ENCODE measurements at places on chromosomes 7 and 10.

DNA sequence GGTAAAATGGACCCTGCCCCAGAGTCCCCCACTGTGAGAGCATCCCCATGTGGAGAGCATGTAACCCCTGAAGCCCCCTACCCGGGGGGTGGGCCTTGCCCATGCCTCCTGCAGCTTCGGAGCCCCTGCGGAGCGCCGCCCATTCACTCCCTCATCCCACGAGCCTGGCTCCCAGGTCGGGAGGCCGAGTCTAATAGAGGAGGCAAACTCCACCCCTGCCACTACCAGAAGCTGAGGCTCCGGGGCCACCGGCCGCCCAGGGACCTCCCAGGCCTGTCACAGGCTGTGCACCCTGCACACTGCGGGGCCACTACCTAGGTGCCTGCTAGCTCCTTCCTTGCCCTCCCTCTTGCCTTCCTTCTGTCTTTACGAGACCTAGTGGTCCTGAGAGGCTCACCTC is 17.4 kb downstream of the WDR86 start:
- DNase-seq, result peak; percentile 37

- no peak for DNase-seq
Observed at GRCh38 chr7:4683043-4683883, 1.2 kb downstream of the FOXK1 start.

GRCh38 chr10:33817605-33818004 is 483.1 kb upstream of the NRP1 start:
- no peak for DNase-seq

GRCh38 chr7:130841416-130841815 is 107.4 kb upstream of the KLF14 start:
- DNase-seq, result no peak

GRCh38 chr7:29254591-29254990 is 60.0 kb downstream of the CHN2 start:
- no peak for DNase-seq

- DNase-seq, result no peak
Observed at GRCh38 chr10:16987976-16988610, 141.5 kb downstream of the CUBN start.

DNA sequence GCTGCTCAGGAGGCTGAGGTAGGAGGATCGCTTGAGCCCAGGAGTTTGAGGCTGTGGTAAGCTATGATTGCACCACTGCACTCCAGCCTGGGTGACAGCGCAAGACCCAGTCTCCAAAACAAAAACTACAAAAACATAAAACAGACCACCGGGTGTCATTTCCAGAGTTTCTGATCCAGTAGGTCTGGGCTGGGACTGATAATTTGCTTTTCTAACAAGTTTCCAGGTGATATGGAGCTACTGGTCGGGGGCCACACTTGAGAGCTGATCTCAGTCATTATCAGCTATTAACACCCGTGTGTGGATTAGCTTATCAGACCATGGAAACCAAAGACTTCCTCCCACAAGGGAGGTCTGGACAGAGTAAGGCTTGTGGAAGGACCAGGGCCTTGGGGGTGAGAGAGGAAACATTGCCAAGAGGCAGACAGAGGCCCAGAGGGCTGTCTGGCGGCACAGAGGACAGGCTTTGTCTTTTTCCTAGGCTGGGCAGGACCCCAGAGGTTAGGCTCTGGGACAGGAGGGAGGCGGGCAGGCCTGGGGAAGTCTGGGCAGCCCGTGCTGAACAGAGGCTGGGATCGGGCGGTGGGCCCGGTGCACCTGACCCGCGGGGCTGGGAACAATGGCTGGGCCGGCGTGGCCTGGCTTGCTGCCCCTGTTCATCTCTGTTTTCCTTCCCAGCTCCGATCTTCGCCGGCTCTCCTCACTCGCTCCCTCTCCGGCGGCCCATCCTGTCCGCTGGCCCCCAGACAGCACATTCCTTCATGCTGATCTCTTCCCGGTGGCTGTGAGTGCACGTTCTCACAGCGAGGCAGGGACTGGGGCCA is 25.2 kb downstream of the TMEM270 start:
- peak; percentile 47 for DNase-seq

GRCh38 chr7:1673581-1674118 is 3.6 kb downstream of the ELFN1 start:
- peak; percentile 61 for DNase-seq

GRCh38 chr7:73504017-73504416 is 18.1 kb downstream of the BAZ1B start:
- DNase-seq, result no peak

DNA sequence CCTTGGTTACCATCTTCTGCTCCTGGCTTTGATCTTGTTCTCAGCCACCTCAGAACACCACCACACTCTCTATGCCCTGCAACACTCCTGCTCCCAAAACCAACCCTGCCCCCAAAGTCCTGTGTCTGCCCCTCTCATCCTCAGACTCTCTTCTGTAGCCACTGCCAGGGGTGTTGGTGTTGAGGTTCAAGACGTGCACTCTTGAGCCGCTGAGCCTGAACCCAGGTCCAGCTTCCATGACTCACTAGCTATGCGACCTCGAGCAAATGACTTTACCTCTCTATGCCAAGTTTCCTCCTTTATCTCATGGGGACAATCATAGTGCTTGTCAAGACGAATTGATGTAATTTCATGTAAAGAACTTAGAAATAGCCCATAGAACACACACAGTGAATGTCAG is 840 bp upstream of the ATP6V0A4 start:
- no peak for DNase-seq

DNA sequence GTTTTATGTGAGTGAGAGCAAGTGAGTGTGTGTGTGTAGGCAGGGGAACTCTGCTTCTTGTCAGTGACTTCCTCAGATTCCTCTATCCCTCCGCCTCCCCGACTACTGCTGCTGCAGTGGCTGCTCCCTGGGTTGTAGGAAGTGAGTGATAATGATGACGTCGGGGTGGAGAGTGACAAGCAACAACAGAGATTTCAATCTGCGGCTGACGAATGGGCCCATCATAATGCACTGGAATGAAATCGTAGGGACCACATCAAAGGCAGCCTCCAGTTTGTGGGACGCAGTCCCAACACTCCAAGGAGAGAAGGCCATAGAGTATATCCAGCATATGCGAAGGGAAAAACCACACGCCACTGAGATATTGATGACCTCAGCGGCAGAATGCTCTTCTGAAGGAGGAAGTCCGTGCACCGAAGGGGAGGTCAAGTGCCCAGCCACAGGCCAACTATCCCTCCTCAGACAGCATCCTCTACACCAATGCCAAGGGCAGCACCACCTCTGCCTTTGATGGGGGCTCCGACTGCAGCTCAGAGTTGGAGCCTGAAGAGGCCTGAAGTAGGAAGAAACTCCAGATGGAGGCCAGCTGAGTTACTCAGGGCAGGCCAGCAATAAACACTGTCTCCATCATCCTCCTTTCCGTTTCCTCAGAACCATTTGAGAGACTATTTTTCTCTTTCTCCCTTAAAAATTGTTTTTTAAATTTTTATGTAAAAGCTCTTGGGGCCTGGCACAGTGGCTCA is 11.3 kb upstream of the STMP1 start:
- no peak for DNase-seq

- DNase-seq, result peak; percentile 69
Observed at GRCh38 chr7:76069238-76069638, 21.3 kb downstream of the MDH2 start.

GRCh38 chr10:114552050-114552449 is 106.0 kb downstream of the ABLIM1 start:
- DNase-seq, result no peak

GRCh38 chr10:30834651-30835050 is 197.0 kb downstream of the ZNF438 start:
- DNase-seq, result no peak

DNA sequence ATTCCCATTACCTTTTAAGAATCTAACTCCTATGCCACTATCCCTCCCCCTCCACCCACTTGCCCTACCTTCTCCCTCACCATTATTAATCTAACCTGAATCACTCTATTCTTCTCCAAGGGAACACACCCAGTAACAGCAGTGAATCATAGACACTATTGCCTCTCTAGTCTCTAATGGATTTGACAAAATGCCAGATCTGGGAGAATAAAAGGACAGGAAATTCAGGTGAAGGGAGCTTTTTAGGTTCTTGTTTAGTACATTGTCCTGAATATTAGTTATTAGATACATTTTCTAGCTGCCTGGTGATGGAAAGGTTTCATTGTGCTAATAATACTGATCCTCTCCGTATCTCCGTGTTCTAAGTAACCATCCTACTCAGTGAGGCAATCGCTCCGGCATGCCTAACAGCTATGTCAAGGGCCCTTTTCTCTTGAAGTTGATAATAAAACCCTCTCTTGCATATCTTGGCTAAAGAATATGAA is 4.1 kb upstream of the SFR1 start:
- DNase-seq, result no peak

GRCh38 chr10:81978238-81978637 is 103.2 kb downstream of the NRG3 start:
- DNase-seq, result no peak

DNA sequence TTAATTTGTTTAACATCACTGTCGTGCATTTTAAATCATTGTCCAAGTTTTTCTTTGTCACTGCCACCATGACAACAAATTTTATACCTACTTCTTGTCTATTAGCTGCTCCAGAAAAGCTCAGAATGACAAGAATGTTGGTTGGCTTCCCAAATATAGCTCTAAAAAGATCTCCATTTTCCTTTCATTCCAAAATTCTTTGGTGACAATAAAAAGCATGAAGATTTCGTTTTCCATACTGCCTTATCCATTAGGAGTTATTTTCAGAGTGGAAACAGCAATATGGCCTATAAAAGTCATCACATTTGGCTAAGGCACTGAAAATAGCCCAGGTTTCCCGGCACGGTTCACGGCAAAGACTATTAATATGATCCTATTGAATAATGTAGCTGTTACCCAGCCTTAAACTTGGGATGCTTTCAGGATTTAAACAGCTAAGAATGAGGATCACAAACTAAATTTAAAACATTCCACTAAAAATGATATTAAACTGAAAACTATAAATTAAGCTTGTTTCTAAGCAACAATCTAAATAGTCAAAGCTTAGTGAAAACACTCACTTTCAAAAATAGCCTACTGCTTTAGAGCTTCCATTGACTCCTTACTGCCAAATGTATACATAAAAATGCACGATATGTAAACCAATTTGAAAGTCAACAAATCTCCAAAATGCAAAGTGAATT is 2.7 kb downstream of the CTTNBP2 start:
- no peak for DNase-seq

GRCh38 chr7:46532571-46532970 is 611.5 kb upstream of the IGFBP3 start:
- no peak for DNase-seq
